ENCODE measurements at places on chromosomes 7 and 10. TPM values are rescaled to one million over a fixed set of nuclear protein-coding genes. Genes with fewer than 3 reads are reported as not detected.

GRCh38 chr7:25068502-25069213, 56.4 kb downstream of the CYCS start:
- no peak overlapping the region for H3K4me3 ChIP-seq
- H3K4me1 ChIP-seq, result peaks cover 17% of the 10 kb centered on the region

DNA sequence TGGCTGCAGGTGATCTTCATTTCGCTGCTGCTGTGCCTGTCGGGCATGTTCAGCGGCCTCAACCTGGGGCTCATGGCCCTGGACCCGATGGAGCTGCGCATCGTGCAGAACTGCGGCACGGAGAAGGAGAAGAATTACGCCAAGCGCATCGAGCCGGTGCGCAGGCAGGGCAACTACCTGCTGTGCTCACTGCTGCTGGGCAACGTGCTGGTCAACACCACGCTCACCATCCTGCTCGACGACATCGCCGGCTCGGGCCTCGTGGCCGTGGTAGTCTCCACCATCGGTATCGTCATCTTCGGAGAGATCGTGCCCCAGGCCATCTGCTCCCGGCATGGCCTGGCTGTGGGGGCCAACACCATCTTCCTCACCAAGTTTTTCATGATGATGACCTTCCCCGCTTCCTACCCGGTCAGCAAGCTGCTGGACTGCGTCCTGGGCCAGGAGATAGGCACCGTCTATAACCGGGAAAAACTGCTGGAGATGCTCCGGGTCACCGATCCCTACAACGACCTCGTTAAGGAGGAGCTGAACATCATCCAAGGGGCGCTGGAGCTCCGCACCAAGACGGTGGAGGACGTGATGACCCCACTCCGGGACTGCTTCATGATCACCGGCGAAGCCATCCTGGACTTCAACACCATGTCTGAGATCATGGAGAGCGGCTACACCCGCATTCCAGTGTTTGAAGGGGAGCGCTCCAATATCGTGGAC, 1.3 kb downstream of the CNNM2 start:
- H3K4me3 ChIP-seq, result peak overlapping the region; percentile 86
- peaks cover 18% of the 10 kb centered on the region for H3K27me3 ChIP-seq
- H3K36me3 ChIP-seq, result no peaks in the 10 kb centered on the region
- H3K4me1 ChIP-seq, result peaks cover 47% of the 10 kb centered on the region

- H3K4me3 ChIP-seq, result no peak overlapping the region
- peaks cover 37% of the 10 kb centered on the region for H3K4me1 ChIP-seq
- H3K36me3 ChIP-seq, result peaks cover 7% of the 10 kb centered on the region
- no peak overlapping the region for H3K27ac ChIP-seq
- no peak for DNase-seq
Observed at GRCh38 chr7:152541892-152542291, 106.1 kb upstream of the KMT2C start.

DNA sequence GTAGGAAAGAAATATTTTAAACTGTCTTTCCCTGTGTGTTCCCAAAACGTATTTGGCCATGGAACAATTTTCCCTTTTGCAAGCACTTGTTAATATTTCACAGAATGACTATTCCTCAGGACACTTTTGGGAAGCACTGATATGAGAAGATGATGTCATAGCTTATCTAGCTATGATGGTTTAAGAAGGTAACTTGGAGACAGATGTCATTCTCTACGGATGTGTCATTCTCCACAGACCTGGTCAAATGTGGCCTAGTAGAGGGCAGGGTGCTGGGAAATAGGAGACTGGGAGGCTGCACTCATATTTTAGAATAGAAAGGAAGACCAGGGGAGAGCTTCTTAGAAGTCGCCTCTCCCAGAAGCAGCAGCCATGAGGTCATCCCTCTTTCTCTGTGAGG, 220.7 kb upstream of the GLI3 start:
- no peaks in the 10 kb centered on the region for H3K4me1 ChIP-seq
- H3K4me3 ChIP-seq, result no peak overlapping the region
- DNase-seq, result no peak
- H3K36me3 ChIP-seq, result no peaks in the 10 kb centered on the region
- no peak overlapping the region for H3K27ac ChIP-seq

GRCh38 chr10:132574783-132575319, 37.3 kb downstream of the INPP5A start:
- no peaks in the 10 kb centered on the region for H3K36me3 ChIP-seq
- no peak overlapping the region for H3K4me3 ChIP-seq
- DNase-seq, result peak; percentile 50
- peaks cover 29% of the 10 kb centered on the region for H3K4me1 ChIP-seq
- no peaks in the 10 kb centered on the region for H3K27me3 ChIP-seq
- H3K27ac ChIP-seq, result no peak overlapping the region

GRCh38 chr10:124119946-124120345, 26.5 kb upstream of the CHST15 start:
- H3K27me3 ChIP-seq, result no peaks in the 10 kb centered on the region
- no peaks in the 10 kb centered on the region for H3K36me3 ChIP-seq
- no peak overlapping the region for H3K27ac ChIP-seq

- no peak overlapping the region for H3K4me3 ChIP-seq
- H3K27me3 ChIP-seq, result no peaks in the 10 kb centered on the region
- no peaks in the 10 kb centered on the region for H3K36me3 ChIP-seq
- DNase-seq, result no peak
- H3K4me1 ChIP-seq, result peaks cover 4% of the 10 kb centered on the region
Observed at GRCh38 chr7:17507717-17508116, 209.3 kb downstream of the AHR start.

GRCh38 chr10:17671307-17671706, 27.4 kb downstream of the STAM start:
- H3K36me3 ChIP-seq, result no peaks in the 10 kb centered on the region
- peak overlapping the region; percentile 40 for H3K4me3 ChIP-seq
- H3K27ac ChIP-seq, result peak overlapping the region; percentile 86
- no peak for DNase-seq
- H3K4me1 ChIP-seq, result peaks cover 70% of the 10 kb centered on the region
- no peaks in the 10 kb centered on the region for H3K27me3 ChIP-seq

DNA sequence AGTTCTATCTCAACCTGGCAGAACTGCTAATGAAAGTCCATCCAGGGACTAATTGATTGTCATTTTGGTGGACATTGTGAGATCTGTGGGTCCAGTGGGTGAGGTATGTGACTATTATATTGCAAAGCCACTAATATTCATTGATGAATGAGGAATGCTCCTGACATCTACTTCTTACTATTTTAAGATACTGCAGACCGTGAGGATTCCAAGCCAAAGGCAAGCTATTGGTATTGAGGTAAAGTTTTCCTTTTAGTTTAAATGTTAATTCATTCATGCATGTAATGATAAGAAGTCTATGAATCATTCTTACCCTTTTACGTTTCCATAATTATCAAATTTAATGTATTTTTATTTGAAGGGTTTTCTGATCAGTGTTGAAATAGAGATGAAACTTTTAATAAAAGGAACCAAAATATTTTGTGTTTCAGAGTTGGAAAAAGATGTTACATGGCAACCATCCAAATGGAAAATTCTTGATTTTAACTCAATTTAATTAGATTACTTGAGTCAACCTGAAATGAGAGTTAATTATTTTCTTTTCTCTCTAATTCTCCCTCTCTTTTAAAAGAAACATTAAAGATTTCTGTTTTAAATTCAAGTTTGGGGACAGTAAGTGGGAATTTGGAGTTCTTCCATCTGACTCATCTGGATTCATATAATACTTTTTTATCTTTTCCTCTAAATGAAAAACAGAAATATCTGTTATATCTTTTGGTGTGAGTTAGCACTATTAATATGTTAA, 39.6 kb downstream of the NUP205 start:
- no peak overlapping the region for H3K27ac ChIP-seq
- no peak for DNase-seq
- peaks cover 77% of the 10 kb centered on the region for H3K36me3 ChIP-seq
- no peaks in the 10 kb centered on the region for H3K4me1 ChIP-seq
- no peaks in the 10 kb centered on the region for H3K27me3 ChIP-seq
- no peak overlapping the region for H3K4me3 ChIP-seq

GRCh38 chr10:25811052-25811685, 122.9 kb upstream of the MYO3A start:
- H3K4me3 ChIP-seq, result no peak overlapping the region
- H3K4me1 ChIP-seq, result peaks cover 11% of the 10 kb centered on the region
- no peak overlapping the region for H3K27ac ChIP-seq

GRCh38 chr7:144527051-144527471, 123.6 kb upstream of the NOBOX start:
- H3K27ac ChIP-seq, result no peak overlapping the region
- peaks cover 30% of the 10 kb centered on the region for H3K4me1 ChIP-seq
- H3K27me3 ChIP-seq, result no peaks in the 10 kb centered on the region
- H3K4me3 ChIP-seq, result no peak overlapping the region

The MEST gene
- 143 TPM for total RNA-seq

The HACD1 gene
- total RNA-seq, result 18.6 TPM

The AKR1C8 gene
- not detected for total RNA-seq

The AKR1B15 gene
- not detected for total RNA-seq

The PSMC2 gene
- 121 TPM for total RNA-seq
